Breast epithelium (tissue), 4 donors: ENCODE measurements at places on chromosomes 1 and 21. TPM values are rescaled to one million over a fixed set of nuclear protein-coding genes. Genes with fewer than 3 reads are reported as not detected.

The C1orf141 gene
- not detected for total RNA-seq

The HEATR1 gene
- total RNA-seq = 32.3 TPM

- H3K36me3 ChIP-seq = no peaks in the 10 kb centered on the region
- no peak overlapping the region for H3K27ac ChIP-seq
- H3K4me1 ChIP-seq = no peaks in the 10 kb centered on the region
- DNase-seq = no peak
- H3K4me3 ChIP-seq = no peak overlapping the region
These were observed 180.7 kb downstream of the MRPL39 start for GRCh38 chr21:25426580-25426979.

- H3K36me3 ChIP-seq = no peaks in the 10 kb centered on the region
- H3K4me1 ChIP-seq = no peaks in the 10 kb centered on the region
- DNase-seq = no peak
- H3K4me3 ChIP-seq = no peak overlapping the region
These were observed 24.1 kb downstream of the H6PD start for GRCh38 chr1:9258629-9259028.

DNA sequence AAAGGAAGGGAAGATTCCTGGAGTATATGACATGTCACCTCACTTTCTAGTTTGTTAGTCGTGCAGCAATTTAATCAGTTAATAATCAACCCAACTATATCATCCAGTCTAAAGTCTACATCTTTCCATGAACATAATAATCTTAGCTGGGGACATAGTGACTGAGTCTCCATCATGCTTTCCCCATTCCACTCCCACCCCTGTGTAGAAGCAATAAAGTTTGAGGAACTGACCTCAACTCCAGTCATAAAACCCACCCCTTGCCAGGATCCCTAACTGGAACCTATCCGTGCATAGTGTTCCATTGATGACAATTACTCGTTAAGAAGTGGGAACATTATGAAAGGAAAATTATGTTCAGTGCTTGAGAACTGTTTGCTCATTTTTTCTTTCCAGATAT lies 48.9 kb upstream of the MROH9 start:
- H3K27ac ChIP-seq = no peak overlapping the region
- H3K4me1 ChIP-seq = no peaks in the 10 kb centered on the region
- no peak for DNase-seq
- no peaks in the 10 kb centered on the region for H3K36me3 ChIP-seq
- no peak overlapping the region for H3K4me3 ChIP-seq
